ENCODE measurements at places on chromosomes 5 and 9.

DNA sequence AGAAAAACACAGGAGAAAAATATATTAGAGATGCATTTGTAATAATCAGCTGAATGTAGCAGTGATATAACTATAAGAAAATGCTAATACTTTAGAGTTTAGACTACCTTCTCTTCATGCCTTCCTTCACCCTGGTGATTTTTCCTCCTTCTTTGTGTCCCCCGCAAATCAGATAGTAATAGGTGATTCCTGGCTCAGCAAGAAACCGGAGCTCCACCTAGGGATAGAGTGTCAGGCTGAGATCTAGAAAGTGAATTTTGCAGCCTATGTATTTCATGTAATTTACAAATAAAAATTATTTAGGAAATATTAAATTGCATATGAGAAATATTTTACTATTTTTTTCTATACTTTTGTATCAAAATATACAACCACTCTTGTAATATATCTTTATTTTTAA, 109.8 kb upstream of the ST8SIA4 start:
- no peak for DNase-seq

- DNase-seq, result no peak
Observed at GRCh38 chr5:54717870-54718269, 200.3 kb downstream of the SNX18 start.

- DNase-seq, result no peak
Observed at GRCh38 chr9:92190536-92190790, 75.2 kb upstream of the SPTLC1 start.

GRCh38 chr9:80596579-80596978, 1024.8 kb downstream of the TLE4 start:
- no peak for DNase-seq

GRCh38 chr5:117131048-117131679, 556.5 kb upstream of the SEMA6A start:
- no peak for DNase-seq

GRCh38 chr5:68250661-68251298, 35.2 kb downstream of the PIK3R1 start:
- DNase-seq, result no peak

DNA sequence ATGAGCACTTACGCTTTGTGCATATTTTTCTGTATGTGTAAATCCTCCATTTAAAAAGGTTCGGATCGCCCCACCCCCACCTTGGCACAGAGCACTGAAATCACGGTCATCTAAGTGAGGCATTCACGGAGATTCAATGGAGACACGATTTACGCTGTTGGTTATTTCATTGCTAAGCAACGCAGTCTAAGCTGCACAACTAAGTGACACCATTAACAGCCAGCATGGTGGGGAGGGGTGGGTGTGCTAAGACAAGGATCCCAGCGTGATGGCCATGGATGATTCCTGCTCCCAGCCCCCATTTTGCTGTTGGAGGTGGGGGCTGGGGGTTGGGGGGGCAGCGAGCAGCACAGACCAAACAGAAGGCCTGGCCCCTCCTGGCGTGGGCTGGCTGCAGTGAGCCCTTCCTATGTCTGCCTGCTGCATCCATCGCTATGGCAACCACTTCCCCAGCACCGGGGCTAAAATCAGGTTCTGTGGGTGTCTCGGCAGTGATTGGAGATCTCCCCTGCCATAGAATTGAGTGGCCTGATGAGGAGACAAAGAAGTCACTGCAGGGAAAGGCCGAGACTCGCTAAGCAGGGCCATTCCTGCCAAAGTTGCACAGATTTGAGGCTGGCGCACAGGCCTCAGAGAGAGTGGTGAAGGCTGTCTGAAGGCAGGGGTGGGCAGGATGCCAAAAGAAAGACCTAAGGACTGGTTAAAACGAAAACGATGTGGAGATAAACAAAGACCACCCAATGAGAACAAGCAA, 14.3 kb upstream of the MARCHF6 start:
- DNase-seq, result no peak
